ENCODE measurements at places on chromosomes 6 and 20. TPM values are rescaled to one million over a fixed set of nuclear protein-coding genes. Genes with fewer than 3 reads are reported as not detected.

RBM24 gene
- polyA plus RNA-seq: 1.2 TPM

ESR1 gene
- 0.84 TPM for polyA plus RNA-seq

SLC26A8 gene
- 0.77 TPM for polyA plus RNA-seq

GRCh38 chr6:20211941-20212391 lies 303 bp downstream of the MBOAT1 start:
- no peak for DNase-seq

- no peak for DNase-seq
Measured at GRCh38 chr6:135514706-135515105, 17.2 kb upstream of the AHI1 start.
